ENCODE measurements at places on chromosomes 3 and 15.

- DNase-seq: no peak
Measured at GRCh38 chr3:131147534-131147933, 120.9 kb downstream of the NEK11 start.

DNA sequence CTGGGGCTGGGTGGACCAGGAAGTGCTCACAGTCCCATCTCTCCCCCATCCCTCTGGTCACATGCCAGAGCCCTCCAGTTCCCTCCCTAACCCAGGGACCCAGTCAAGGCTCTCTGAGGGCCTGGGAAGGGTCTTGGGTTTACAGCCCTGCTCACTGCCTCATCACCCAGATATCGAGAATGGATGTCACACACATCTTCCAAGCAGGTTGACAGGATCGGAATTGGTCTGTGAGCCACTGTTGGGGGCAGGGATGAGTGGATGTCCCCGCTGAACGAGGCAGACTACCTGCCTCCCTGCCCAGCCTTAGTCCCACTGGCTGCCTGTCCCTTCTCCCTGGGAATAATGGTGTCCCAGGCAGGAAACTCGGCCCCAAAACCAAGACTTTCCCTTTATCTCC, 20.0 kb upstream of the GOLGA6C start:
- no peak for DNase-seq

GRCh38 chr3:123480428-123480827, 31.5 kb upstream of the ADCY5 start:
- peak; percentile 9 for DNase-seq

GRCh38 chr3:143654906-143655305, 193.4 kb downstream of the SLC9A9 start:
- DNase-seq: no peak

GRCh38 chr3:139465636-139466035, 10.7 kb downstream of the RBP2 start:
- no peak for DNase-seq

All from GM19239 (cell line).